Adipocyte (in vitro differentiated cells): ENCODE measurements at places on chromosomes 2 and 18.

GRCh38 chr2:151437630-151438029, 27.9 kb downstream of the RIF1 start:
- DNase-seq = peak; percentile 75

GRCh38 chr18:55435592-55435991, 152.4 kb downstream of the TCF4 start:
- DNase-seq = no peak

DNA sequence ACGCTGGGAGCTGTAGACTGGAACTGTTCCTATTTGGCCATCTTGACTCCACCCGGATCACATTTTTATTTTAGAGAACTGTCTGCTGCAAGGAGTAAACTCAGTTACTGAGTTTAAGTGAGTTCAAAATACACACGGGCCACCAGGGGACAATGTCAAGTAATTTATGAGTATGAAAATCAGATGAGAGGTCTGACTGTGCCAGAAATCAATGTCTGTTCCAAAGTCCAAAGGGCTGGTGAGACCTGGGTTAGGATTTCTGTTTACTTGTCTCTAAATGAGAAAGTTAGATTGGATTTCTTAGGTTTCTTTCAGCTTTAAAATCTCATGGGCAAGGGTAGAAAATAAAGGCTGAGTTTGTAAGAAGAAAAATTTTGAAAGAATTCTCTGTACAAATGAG, 465.8 kb upstream of the MEIS1 start:
- DNase-seq = no peak

DNA sequence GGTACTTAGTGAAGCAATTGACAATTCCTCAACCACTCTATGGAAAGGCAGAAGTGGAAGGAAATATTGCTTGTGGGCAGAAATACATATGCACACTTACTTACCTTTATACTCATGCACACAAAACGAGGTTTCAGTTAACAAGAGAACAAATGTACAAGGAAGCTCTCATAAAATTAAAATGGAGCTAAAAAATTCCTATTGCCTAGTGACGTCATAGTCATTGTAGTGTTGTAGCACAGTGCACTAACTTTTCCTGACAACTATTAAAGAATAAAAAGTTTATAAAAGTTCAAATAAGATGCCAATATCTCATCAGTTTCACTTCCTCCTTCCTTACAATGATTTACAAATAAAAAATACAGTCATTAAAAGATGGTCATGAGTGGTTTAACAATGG, 1161.9 kb upstream of the NRXN1 start:
- no peak for DNase-seq

DNA sequence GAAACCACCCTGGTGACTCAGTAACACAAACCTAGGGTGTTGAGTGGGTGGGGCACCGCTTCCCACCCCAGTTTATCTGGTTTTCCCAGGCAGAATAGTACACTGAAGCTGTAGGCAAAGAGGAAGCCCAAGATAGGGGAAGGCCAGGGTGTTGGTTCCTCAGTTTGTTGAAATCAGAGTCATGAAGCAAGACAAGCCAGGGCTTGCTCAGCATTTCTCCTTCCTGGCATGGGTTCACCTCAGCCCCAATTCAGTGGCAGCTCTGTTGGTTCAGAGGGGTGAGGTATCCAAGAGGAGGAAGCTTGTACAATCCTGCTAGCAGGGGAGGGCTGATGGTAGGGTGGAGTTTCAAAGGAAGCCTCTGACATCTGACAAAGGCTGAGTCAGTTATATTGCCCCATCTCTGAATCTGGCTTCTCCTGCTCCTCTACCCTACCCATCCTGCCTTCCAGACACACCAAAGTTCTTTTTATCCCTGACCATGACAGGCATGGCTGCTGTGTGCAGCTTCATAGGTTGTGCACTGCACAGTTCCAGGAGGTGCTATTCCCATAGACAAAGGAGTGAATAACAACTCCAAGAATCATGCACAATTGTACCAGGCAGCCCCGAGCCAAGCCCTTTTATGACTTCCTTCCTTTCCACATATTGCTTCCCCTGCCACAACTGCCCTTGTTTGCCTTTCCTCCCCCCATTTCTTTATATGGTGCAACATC, 24.9 kb upstream of the RAB10 start:
- DNase-seq = peak; percentile 71

DNA sequence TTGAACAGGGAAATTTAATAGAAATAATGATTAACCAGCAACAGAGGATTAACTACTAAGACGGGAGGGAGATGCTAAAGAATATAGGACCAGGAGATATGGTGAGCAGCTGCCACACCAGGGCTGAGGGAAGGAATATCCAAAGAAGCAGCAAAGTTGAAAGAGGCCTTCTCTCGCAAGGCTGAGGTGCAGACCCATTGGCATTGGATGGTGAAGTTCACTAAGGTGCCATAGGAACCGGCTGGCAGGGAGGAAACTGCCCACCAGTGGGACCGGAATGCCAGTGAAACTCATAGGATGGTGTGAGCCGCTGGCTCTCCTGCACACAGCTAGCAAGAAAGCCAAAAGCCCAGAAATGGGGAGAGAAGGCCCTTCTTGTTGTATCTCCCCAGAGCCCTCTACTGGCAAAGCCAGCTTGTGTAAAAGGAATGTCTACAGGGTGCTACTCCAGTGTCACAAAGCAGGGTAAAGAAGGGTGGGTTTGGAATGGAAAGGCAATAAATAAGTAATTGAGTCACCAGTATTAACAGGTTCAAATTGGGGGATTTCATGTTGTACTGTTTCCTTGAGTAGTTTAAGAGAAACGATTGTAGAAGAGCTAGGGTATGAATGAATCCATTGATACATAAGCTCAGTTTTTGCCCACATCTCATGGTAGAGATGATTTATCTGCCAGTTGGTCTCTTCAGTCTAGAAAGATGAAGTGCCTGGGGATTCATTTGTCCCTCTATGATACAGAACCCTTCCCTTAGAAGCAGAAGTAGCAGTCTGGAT, 36.0 kb downstream of the FARP2 start:
- DNase-seq = peak; percentile 34

DNA sequence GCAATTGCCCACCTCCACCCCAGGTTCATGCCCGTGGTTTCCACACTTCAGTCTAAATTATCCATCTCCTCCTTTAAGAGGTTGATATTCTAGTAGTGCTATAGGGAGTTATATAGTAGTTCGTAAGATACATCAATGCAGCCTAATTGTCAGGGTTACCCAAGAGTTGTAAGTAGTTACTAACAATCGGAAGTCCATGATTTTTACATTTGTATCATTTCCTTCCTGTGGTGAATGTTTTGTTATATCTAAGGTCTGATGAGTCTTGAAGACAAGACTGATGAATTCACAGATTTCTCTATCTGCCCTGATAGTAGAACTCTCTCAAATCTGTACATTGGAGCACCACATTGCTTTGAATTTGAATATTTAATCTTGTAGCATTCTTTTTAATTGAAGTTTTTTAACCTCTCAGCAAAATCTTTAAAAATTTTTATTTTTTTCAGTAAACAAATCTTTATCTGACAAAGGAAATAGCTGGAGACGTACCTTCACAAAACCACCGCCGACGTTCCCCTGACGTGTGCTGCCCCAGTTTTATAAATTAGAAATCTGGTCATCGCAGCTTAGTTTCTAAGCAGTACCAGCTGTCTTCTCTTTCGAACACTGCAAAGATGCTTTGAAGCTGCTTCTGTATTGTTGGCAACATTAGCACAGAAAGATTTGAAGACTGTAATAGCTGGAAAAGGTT, 264.5 kb downstream of the SOCS6 start:
- no peak for DNase-seq

DNA sequence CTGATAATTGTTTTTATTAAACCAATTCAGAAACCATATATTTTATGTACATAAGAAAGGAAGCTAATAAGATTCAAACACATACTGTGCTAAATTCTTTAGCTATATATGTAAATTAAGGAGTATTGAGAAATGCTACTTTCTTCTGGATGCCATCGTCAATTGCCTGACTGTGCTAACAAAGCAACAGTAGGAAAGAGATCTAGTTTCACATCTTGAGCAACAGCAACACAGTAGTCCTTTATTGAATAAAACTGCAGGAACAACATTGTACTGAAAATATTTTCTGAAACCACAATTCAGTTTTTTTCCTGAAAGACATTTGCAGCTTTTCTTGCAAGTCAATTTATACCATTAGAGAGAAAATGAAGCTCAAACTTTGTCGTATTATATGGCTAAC, 1404.9 kb upstream of the SLC39A10 start:
- DNase-seq = peak; percentile 76

DNA sequence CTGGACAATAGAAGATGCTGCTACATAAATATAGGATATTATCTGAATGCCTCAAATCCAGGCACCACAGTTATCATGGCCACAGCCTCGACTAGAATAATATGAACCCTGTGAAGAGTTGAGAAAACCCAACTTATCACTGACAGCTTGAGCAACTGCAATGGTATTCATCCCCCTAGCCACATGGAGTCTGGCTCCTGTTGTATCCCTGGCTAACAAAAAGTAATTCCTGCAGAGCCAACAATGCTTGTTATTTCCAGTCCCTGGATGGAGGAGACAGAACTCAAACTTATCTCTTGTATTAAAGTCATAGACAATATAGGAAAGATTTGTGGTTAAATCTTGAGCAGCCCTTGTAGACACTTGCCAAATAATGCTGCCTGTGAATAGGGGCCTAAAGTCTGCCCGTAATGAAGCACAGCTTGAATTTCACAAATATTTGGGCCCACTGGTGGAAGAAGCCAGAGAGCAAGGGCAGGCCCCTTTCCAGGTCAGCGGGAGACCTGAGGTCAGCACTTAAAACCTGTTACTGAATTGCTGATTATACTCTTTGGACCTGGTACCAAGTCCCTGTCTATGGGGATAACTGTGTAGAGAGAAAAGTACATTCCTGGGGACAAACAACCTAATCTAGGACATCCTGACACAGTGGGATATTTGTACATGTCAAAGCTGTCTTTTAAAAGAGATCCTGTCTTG, 28.4 kb upstream of the SUCLG1 start:
- DNase-seq = peak; percentile 30

DNA sequence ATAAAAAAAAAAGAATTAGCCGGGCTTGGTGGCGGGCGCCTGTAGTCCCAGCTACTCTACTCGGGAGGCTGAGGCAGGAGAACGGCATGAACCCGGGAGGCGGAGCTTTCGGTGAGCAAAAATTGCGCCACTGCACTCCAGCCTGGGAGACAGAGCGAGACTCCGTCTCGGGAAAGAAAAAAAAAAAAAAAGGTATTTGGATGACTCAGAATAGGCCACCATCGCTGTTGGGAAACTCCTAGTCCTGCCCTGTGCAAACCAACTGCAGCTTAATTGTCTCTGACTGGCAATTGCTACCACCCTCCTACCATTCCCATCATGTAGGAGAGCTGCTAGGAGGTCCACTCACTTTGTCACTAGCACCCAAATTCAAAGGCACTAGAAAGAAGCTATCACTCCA, 43.5 kb downstream of the ATP8B1 start:
- no peak for DNase-seq

- DNase-seq = no peak
Observed at GRCh38 chr2:177352441-177353186, 40.0 kb upstream of the AGPS start.

DNA sequence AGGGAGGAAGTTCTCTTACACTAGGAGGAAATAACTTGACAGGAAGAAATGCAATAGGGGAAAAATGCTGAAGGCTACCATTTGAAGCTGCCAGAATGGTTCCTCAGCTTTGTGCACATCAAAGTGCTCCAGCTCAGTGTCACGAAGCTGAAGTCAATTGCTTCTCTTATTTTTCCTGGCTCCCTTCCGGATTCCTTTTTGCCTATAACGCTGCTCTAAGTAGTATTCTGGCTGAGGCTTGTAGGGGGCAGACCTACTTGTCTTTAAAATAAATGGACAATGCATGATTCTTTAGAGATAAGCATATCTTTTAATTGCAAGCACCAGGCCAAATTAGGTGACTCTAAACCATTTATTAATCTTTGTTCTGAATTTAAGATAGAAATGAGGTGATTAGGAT, 60.3 kb upstream of the SCN1A start:
- DNase-seq = no peak

DNA sequence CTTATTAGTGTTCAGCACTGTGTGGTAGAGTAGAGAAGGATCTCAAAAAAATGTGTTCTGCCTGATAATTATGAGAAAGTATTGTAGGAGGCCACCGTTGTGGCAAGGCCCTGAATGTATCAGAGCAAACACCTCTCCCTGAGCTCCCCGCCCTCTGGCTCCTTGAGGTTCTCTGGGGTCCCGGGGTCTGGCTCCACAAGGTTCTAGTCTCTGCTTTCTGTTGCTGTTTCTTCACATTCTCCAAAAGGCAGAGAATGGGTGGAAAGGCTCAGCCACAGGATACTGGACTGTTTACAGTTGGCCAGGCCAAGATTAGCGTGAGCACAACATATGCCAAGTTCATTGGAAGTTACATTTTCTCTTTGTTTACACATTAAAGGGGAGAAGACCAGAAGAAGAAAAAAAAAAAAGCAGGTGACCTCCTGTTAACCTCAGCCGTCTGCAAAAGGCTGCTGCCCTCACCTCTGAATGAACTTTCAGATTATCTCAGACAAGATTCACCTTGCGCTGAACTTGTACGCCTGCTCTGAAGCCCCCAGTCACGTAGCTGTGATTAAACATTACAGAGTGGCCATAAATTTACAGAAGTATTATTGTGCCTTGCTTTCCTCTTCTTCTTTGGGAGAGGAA, 56.6 kb upstream of the CYP26B1 start:
- no peak for DNase-seq

- DNase-seq = no peak
Observed at GRCh38 chr2:172248785-172249187, 146.1 kb upstream of the DLX2 start.
